ENCODE measurements at places on chromosomes 12 and 14. TPM values are rescaled to one million over a fixed set of nuclear protein-coding genes. Genes with fewer than 3 reads are reported as not detected.

The CAPZA3 gene
- not detected for total RNA-seq

The KRT80 gene
- not detected for total RNA-seq

The AMN gene
- total RNA-seq: 2.0 TPM

The CCDC175 gene
- total RNA-seq: not detected

The IGF1 gene
- total RNA-seq: 2.1 TPM

The FAM234B gene
- 6.9 TPM for total RNA-seq

The HRK gene
- total RNA-seq: not detected

The ASPG gene
- not detected for total RNA-seq

The ADAM21 gene
- 0.23 TPM for total RNA-seq

The SPIC gene
- not detected for total RNA-seq

The CD163L1 gene
- not detected for total RNA-seq

The IRAK3 gene
- 0.30 TPM for total RNA-seq

The GPR132 gene
- total RNA-seq: 24.1 TPM

The FAM186B gene
- total RNA-seq: 0.14 TPM

The CCDC198 gene
- not detected for total RNA-seq

The ZNF385A gene
- 1.0 TPM for total RNA-seq

The CCDC177 gene
- total RNA-seq: not detected

The TMEM132C gene
- not detected for total RNA-seq

The SERPINA6 gene
- not detected for total RNA-seq

The FOXJ2 gene
- 15.9 TPM for total RNA-seq

The MGAT4C gene
- not detected for total RNA-seq

The AACS gene
- total RNA-seq: 17.0 TPM

The ANHX gene
- not detected for total RNA-seq

The SLCO1B1 gene
- not detected for total RNA-seq

The LTB4R gene
- 10.3 TPM for total RNA-seq

The GALNT9 gene
- not detected for total RNA-seq

The PTCSC3 gene
- not detected for total RNA-seq

The KIF26A gene
- total RNA-seq: 0.94 TPM

The GSKIP gene
- total RNA-seq: 22.8 TPM

The IGFBP6 gene
- total RNA-seq: 2.2 TPM

The SLC2A14 gene
- total RNA-seq: not detected

The CCNB1IP1 gene
- total RNA-seq: 70.5 TPM

The INHBC gene
- total RNA-seq: not detected

The HOXC9 gene
- total RNA-seq: not detected

The NT5DC3 gene
- total RNA-seq: 9.6 TPM

The TMEM229B gene
- 3.5 TPM for total RNA-seq

The CLEC4C gene
- not detected for total RNA-seq

The EID3 gene
- 5.7 TPM for total RNA-seq

The MYO1H gene
- not detected for total RNA-seq

The VASH1 gene
- total RNA-seq: 2.3 TPM

The WNT1 gene
- not detected for total RNA-seq

The KRT74 gene
- total RNA-seq: not detected

The ABHD4 gene
- 8.2 TPM for total RNA-seq

The PTHLH gene
- not detected for total RNA-seq

The AGAP2 gene
- 23.8 TPM for total RNA-seq

The LMO3 gene
- not detected for total RNA-seq

The FAM222A gene
- 1.1 TPM for total RNA-seq

The KRT6B gene
- not detected for total RNA-seq

The BLTP3B gene
- total RNA-seq: 34.1 TPM

The TUNAR gene
- not detected for total RNA-seq

The PRR4 gene
- 1.3 TPM for total RNA-seq

The KCNC2 gene
- not detected for total RNA-seq

The TC2N gene
- 17.4 TPM for total RNA-seq

All from activated naive CD8-positive, alpha-beta T cell treated with anti-CD3 and anti-CD28 coated beads for 36 hours (primary cell).